ENCODE measurements at places on chromosomes 5 and 9. TPM values are rescaled to one million over a fixed set of nuclear protein-coding genes. Genes with fewer than 3 reads are reported as not detected.
A peak's percentile ranks its signal among the peaks of the same experiment; 100 is the strongest.

GRCh38 chr5:88396751-88397281 lies 128.2 kb upstream of the TMEM161B start:
- no peak for DNase-seq

DNA sequence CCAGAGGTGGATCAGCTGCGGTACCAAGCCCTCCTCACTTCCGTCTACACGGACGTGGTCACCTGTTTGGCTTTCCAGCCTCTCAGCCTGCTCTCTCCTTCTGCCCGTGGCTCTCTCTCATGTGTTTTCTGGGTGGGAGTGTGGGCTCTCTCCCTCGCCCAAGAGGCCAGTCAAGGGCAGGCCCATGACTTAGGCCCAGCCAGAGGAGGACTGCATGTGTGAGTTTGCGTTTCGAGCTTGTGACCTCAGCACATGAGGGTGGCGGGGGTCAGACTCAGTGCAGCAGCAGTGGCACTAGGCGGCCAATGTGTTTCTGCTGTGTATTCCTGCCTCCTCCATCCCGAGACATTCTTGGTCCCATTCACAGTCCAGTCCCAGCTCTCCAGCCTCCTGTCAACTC lies 82.5 kb upstream of the SMIM23 start:
- no peak for DNase-seq

OR1J2 gene
- total RNA-seq: not detected

- peak; percentile 19 for DNase-seq
Observed at GRCh38 chr5:159341145-159341544, 10.9 kb upstream of the IL12B start.
